Activated T-helper 1 cell treated with anti-CD3 and anti-CD28 coated beads, Interleukin-2, amount 50 U/mL, for 16 hours (primary cell): ENCODE measurements at places on chromosomes 1 and 21.
A peak's percentile ranks its signal among the peaks of the same experiment; 100 is the strongest.

GRCh38 chr1:221376286-221376685 lies 365.6 kb downstream of the DUSP10 start:
- DNase-seq: no peak

DNA sequence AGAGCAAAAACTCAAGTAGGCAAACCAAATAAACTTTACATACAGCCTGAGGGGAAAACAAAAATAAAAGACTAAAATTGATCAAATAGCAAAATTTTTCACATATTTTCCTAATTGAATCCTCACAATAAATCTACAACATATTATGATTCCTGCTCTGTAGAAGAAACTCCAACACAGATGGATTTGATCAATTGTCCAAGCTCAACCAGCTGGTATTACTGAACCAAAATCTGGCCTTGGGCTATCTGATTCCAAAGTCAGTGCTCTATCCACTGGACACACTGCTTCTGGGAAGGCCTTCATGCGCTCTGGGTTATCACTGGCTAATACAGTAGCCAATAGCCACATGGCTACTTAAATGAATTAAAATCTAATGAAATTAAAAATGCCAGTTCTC lies 39.3 kb downstream of the PCNX2 start:
- no peak for DNase-seq

DNA sequence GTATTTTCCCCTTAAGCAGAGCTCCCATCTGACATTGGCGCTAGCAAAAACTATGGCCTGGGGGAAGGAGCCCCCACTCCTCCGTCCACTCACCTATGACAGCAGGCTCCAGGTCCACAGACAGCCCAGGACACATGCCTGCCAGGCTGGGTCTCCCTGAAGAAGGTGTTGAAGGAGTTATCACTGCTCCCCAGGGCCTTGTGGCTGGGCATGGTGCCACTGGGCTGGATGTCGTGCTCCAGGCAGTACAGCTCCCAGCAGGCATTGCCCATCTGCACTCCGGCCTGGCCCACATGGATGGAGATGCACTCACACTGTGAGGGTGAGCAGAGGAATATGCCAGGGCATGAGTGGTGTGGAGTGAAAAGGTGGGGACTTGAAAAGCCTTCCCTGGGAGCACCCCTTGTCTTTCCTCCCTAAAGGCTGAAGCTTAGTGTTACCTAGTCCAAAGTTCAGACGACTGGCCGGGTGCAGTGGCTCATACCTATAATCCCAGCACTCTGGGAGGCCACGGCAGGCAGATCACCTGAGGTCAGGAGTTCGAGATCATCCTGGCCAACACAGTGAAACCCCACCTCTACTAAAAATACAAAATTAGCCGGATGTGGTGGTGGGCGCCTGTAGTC lies 30.0 kb downstream of the RABIF start:
- DNase-seq: no peak

GRCh38 chr1:14616632-14617396 lies 18.3 kb downstream of the KAZN start:
- DNase-seq: no peak

GRCh38 chr1:57157818-57158603 lies 192.2 kb upstream of the C8B start:
- DNase-seq: no peak

DNA sequence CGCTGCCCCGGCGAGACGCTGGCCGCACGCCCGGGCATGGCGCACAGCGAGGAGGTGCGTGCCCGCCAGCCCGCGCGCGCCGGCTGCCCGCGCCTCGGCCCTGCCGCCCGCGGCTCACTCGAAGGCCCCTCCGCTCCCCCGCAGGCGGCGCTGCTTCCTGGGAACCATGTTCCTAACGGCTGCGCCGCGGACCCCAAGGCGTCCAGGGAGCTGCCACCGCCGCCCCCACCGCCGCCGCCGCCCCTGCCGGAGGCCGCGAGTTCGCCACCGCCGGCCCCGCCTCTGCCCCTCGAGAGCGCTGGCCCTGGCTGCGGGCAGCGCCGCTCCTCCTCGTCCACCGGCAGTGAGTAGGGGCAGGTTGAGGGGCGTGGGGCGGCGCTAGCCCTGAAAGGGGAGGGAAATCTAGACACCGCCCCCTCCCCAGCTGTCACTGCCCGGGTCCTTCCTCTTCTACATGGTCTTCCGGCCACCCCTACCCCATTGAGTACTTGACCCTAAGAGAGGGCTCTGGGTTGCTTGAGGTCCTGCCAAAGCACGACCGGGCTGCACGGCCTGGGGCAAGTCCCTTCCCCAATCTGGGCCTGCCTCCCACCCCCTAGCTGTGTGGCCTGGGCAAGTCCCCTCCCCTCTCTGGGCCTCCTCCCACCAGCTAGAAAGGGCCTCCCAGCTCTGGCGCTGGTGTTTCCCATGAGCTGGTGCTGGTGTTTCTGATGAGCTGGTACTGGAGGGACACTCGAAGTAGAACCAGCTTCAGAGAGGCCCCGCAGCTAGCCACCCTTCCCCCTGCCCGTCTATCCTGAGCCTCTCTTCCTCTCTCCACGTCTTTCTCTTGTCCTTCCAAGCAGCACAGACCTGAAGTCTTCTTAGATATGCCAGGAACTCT lies 17.0 kb downstream of the TNFRSF25 start:
- no peak for DNase-seq

DNA sequence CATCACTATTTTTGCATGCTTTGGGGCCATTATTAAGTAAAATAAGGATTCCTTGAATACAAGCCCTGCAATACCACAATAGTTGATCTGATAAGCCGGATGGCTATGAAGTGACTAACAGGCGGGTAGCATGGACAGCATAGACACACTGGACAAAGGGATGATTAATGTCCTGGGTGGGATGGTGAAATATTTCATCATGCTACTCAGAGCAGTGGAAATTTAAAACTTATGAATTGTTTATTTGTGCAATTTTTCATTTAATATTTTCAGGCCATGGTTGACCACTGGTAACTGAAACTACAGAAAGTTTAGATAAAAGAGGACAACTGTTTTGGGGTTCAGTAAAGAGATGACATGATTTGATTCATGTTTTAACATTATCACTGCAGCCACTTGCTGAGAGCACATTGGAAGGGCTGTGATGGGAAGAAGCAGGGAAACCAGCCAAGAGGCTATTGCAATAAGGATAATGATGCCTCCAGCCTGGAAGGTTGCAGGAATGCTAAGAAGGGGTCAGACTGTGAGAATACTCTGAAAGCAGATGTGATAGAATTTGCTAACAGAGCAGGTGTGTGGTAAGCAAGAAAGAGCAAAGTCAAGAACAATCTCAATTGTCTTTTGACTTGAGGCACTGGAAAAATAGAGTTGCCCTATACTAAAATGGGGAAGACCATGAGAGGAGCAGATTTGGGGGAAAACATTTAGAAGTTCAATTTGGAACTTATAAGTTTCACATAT lies 62.5 kb upstream of the TNFSF4 start:
- DNase-seq: no peak

GRCh38 chr1:77744576-77744975 lies 15.1 kb downstream of the USP33 start:
- no peak for DNase-seq

GRCh38 chr21:27323331-27323730 lies 356.4 kb upstream of the ADAMTS5 start:
- no peak for DNase-seq

- no peak for DNase-seq
These were observed 11.4 kb downstream of the CAPN8 start for GRCh38 chr1:223654083-223654482.

DNA sequence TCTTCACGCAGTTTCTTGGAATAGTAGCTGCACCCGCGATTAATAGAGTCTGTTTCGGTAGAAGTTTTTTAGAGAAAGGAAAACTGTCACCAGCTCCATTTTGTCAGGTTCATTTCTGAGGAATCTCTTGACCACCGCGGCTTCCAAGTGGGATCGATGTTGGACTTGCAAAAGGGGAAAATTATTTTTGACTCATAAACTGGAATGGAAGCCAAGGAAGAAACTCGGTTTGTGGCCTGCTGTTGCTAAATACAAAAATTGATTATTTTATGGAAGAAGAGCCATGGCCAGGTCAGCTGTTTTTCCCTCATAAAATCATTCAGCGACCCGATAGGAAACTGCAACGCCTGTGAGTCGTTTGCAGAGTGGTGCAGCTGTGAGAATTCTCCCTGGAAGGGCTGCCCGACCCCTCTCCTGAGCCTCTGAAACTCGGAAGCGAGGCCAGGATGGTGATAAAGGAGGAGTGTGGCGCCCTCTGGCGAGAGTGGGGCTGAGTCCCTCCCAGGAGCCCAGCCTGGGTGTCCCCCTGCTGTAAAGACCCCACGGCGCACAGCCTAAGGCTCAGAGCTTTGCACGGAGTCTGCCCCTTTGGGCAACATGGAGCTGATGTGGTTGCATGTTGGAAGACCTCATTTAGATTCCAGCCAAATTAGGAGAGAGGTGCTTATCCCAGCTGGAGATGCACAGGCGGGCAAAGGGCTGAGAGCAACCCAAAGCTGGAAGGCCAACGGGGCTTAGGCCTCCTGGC lies 83.6 kb upstream of the SLC25A33 start:
- DNase-seq: peak; percentile 31

DNA sequence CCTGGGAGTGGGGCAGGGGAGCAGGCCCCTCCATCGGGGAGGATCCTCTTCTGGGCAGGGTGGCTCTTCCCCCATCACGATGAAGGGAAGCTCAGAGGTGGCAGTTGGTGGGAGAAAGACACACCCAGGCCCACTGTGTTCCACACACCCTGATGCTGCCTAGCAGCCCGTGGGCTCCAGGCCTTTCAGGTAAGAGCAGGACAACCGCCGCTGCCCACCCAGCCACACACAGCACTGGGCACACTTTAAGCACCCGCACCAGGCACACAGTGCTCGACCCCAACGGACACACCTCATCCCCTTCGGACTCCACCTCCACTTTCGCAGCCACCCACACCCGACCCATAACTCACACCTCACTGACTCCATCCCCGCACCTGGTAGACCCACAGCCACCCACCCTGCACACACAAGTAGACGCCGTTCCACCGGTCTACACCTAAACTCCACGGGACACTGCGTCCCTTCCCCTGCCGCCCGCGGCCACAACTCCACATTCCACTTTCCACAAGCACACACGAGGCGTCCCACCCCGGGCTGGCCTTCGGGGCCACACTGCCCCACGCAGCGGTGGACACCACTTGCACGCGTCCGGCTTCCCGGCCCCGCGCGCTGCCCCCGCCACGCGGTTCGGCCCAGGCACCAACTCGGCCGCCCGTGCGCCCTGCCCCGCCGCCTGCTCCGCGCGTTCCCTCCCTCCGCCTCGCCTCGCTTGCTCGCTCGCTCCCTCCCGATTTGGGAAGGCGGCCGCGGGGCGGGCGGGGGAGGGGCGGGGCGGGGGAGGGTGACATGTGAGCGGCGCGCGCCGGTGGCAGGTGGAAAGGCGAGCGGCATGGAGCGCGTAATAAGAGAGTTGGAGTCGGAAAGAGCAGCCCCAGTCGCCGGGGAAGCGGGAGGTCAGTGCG lies at the start of gene KCNQ4:
KCNQ4 (plus strand) TSS at position 787 of the 905 bp plus-strand sequence. CDS start 307 bp downstream, outside the sequence.
- DNase-seq: no peak
